ENCODE measurements at places on chromosomes 2 and 18.

DNA sequence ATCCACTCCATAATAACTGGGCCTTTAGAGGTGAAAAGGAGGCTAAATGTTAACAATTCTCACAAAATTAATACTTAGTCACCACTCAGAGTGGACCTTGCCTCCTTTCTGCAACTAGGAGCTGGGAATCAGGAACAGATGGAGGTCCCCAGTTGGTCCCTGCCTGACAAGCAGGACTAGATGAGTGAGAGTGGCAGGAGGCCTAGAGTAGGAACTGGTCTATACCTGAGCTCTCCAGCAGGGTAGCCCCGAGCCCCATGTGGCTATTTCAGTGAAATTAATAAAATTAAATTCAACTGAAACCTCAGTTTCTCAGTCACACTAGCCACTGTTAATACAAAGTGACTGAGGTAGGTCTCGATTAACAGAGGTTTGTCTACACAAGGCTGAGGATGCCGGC is 150.5 kb downstream of the MYO5B start:
- DNase-seq: no peak

DNA sequence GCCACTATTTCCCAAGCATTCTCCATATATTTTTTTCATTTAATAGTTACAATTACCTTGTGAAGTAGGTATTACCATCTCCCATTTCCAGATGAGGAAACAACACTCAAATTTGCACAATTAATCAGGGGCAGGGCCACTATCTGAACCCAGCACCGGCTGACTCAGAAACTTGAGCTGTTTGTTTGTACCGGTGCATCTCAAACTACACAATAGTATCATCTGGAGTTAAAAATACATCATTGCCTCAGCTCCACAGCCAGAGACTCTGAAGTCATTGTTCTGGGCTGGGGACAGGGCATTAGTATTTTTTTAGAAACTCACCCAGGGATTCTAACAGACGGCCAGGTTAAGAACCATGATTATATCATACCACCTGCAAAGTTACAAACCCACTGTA is 55.9 kb downstream of the CDCA7 start:
- no peak for DNase-seq

GRCh38 chr18:74784752-74785151 is 187.1 kb downstream of the ZNF407 start:
- no peak for DNase-seq

- peak; percentile 43 for DNase-seq
Observed at GRCh38 chr2:195038153-195038552, 618.9 kb upstream of the SLC39A10 start.

- no peak for DNase-seq
Observed at GRCh38 chr18:57441071-57441794, 6.1 kb downstream of the ONECUT2 start.

DNA sequence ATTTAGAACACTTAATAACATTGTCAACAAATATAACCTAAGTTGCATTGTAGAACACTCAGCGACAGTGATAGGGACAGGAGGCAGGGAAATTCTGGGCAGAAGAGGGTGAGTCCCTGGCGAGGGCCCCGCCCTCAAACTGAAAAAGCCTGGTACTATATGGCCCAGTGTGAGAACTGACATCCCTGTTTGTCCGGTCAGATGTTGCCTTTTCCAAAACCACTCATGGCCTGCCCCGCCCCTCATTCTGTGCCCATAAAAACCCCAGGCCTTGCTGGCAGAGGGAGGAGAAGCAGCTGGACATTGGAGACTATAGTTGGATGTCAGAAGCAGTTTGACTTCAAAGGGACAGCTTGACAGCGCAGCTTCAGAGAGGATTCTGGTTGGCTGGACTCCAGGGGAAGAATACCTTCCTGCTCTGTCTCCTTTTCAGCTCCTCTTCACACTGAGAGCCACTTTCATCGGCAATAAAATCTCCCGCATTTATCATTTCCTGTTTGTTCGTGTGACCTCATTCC is 47.0 kb downstream of the FAM117B start:
- DNase-seq: no peak

GRCh38 chr2:179274749-179275148 is 10.1 kb upstream of the SESTD1 start:
- no peak for DNase-seq

- DNase-seq: peak; percentile 89
Observed at GRCh38 chr2:29522951-29523669, 398.3 kb downstream of the ALK start.

DNA sequence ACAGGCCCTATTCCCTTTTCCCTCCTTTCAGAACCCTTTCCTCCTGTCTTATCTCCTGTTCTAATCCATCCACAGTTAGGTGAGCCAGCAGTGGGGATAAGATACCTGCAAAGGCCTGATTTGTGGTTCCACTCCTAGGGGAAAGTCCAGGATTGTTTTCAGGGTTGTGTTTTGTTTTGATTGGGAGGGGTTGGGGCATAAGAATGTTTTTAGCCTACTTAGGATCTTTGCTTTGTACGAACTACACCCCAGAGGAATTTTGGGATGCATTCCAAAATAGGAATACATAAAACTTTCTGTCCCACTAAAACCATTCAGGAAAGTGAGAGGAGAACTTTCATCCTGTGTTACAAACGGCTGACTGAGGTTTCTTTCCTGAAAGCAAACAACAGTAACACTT is 150.8 kb upstream of the PGAP1 start:
- DNase-seq: no peak

GRCh38 chr2:235725016-235725489 is 231.2 kb downstream of the AGAP1 start:
- peak; percentile 14 for DNase-seq

DNA sequence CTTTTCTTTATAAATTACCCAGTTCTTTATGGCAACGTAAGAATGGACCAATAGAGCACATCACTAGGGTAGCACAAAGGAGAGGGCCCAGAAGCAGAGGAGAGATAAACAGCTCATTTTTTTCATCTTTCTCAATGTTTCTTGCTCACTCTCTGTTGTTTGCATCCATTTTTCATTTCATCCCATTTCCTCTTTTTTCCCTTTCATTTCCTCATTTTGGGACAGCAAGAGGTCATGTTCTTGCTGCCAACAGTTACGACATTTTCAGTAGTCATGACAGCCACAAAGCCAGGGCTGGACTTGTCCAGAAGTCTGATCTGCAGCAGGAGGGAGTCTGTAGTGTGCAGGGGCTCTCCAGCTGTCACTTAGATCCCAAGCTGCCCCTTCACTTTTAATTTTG is 52.7 kb upstream of the CYP1B1 start:
- DNase-seq: no peak

GRCh38 chr2:218754201-218754600 is 27.7 kb upstream of the CYP27A1 start:
- no peak for DNase-seq

GRCh38 chr2:144713410-144713809 is 193.5 kb upstream of the ZEB2 start:
- no peak for DNase-seq

GRCh38 chr2:127034051-127034450 is 72.9 kb downstream of the BIN1 start:
- DNase-seq: no peak

DNA sequence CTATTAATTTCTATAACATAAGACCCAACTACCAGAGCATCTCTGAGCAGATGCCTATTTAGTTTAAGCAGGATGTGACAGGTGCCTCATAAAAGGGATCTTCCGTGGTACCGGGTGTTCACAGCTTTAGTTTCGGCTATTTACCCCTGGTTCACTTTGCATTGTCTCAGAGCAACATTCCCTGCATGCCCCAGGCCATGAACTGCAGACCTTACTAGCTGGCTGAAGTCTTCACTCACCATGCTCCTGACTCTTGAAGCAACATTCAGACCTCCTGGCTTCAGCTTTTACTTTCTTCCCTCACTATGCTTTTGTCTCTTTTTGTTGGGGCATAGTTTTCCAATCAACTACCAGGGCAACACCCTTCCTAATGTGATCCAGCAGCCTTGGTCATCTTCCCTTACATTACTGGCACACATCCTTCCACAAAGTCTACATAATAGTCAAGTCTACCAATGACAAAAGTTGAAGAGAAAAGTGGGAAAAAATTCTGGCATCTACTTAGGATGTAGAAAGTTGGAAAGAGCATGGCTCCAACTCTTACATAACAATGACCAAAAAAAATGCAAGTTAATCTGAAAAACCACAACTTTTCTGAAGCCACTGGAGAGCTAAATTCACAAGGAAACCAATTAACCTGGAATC is 99.2 kb downstream of the SESTD1 start:
- no peak for DNase-seq

GRCh38 chr2:88747990-88748389 is 56.5 kb downstream of the RPIA start:
- DNase-seq: no peak

DNA sequence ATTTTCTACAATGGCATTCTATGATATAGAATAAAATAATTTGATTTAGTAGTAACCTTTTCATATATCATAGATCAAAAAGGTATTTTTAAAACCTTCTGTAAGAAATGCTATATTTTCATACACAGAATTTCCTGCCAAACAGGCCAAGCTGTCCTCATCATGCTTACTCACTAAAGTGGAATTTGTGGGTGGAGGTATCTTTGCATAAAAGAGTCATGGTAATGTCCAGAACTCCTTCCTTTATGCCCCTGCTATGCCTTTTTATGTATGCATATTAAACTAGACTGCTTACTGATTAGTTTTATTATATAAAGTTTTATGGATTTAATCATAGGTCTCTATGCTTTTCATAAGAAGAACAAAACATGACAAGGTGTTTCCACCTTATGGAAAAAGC is 27.5 kb upstream of the MARCHF7 start:
- peak; percentile 72 for DNase-seq
